ENCODE measurements at places on chromosomes 1 and 21.
A peak's percentile ranks its signal among the peaks of the same experiment; 100 is the strongest.

- no peak for DNase-seq
These were observed 34.2 kb downstream of the NEK2 start for GRCh38 chr1:211641044-211641800.

DNA sequence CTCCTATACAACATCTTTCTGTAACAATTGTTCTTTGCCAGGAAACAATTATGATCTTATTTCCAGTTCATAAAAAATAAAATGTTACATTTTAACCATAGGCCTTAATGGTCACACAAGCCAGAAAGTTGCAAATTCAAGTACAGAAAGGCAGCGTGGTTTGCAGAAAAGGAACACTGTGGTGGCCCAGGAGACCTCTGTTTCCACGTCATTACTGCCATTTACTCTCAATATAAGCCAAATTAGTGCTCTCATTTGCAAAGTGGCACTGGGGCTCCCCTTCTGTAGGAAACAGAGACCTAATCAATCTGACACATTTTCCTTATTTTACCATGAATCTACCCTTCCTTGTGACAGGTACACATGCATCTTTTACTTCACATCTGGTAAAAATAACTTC is 79.3 kb upstream of the TLR5 start:
- no peak for DNase-seq

DNA sequence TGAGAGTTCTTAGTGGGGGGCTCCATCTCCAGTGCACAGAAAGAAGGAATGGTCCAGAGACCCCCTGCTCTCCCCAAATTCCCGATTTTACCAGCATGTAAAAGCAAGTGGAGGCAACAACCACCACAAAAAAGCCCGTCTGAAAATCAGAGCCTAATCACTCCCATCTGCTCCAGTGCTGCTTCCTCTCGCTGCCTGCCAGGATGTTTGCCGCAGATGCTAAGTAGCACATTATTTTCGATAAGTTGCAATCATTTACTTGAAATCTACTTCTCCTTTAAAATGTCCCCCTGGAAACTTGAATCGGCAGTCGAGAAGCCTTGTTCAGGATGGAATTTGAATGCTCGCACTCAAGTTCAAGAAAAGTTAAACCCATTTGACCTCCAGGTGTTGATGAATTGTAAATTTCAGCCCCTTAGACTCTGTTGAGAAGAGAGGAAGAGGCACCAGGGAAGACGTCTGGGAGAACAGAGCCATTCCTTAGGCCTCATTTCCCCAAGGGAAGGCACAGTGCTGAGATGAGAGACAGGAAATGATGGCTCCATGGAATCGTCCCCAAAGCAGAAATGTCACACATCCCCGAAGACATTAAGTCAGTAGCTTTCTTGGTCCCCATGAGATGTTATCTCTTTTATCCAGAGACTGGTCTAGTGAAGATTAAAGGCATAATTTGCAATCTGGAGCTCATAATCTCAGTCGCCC is 221.3 kb downstream of the PBX1 start:
- DNase-seq: peak; percentile 18

DNA sequence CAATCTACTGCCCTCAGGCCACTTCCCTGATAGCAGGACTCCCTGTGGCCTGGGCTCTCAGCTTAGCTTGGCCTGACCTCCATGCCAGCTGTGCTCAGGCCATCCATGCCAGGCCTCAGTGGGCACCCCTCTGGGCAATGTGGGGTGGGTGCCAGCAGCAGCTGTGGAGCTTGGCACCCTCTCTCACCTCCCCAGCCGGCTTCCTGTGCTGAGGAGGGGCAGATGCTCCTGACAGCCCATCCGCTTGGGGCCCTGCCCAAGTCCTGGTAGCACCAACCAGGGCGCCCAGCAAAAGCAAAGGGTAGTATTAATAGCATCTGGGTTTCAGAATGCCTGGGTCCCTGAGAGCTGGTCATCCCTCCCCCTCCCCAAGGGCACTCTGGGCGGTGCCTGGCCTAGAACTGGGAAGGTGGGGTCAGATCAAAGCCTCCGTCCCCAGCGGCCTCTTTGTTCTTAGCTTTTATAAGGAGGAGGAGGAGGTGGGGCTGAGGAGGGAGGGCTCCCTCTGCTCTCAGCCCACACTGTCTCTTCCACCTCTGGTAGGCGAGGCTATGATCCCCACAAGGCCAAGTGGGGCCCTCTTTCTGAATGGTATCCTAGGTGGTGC is 6.1 kb downstream of the EFNA4 start:
- no peak for DNase-seq

- peak; percentile 20 for DNase-seq
These were observed 248.3 kb upstream of the NEGR1 start for GRCh38 chr1:72530646-72531045.

DNA sequence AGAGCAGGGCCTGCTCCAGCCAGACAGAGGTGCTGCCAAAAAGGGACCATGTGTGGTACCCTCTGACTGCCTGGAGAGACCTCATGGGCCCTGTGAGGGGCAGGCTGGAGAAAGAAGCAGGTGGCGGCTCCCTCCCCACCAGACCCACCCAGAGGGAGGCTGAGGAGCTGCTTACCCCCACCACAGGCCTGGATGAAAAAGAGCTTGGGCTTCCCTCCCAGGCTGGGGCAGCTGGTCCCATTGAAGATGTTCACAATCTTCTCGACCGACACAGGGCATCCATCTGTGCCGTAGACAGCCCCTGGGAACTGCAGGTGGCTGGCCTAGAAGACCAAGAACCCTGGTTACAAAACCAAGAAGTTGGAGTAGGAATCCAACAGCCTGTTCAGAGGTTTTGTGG is 19.6 kb downstream of the CASP9 start:
- DNase-seq: no peak

- DNase-seq: no peak
These were observed 315.9 kb downstream of the PRDM2 start for GRCh38 chr1:14015917-14016316.

GRCh38 chr21:20789729-20790500 is 208.3 kb upstream of the NCAM2 start:
- peak; percentile 34 for DNase-seq

GRCh38 chr1:203051841-203052324 is 25.6 kb downstream of the PPFIA4 start:
- DNase-seq: no peak

GRCh38 chr1:111212634-111213335 is 12.3 kb upstream of the DENND2D start:
- DNase-seq: no peak

DNA sequence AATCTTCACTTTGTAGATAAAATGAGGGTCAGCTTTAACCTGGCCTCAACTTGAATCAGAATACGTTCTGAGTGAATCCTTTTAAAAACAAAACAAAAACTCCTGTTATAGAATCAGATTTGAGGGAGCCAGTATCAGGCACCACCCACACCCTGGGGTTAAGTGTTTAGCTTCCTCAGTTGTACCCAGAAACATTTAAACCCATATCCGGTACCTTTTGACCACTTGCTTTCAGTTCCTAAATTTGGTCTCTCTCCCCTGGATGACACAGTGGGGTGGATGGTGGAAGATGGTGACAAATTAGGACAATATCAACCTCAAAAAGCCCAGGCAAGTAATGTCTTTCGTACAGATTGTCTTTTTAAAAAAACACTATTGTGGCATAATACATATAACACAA is 10.4 kb downstream of the KLHDC7A start:
- no peak for DNase-seq

DNA sequence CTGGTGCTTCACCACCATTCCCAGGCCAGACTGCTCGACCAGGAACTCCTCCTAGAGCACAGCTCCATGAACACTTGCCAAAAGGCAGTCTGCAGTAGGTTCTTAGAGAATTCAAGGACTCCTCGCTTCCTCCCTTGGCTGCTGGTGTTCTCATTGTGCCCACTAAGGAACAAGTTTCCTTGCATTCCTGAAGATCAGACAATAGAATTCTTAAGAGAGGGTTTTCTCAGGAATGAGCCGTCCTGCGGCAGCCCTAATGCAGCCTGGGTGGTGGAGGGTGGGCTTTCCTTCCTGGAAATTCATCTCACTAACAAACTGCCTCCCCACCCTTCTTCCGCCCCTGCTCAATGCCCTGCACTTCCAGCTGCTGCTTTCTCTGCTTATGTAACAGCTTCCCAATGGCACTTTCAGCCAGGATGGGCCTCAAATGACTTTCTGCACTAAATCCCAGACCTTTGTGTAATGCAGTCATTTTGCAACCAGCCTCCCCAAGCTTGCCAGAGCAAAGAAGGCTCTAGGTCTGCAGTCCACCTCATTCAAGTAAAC is 287.9 kb downstream of the PLPP3 start:
- DNase-seq: no peak

DNA sequence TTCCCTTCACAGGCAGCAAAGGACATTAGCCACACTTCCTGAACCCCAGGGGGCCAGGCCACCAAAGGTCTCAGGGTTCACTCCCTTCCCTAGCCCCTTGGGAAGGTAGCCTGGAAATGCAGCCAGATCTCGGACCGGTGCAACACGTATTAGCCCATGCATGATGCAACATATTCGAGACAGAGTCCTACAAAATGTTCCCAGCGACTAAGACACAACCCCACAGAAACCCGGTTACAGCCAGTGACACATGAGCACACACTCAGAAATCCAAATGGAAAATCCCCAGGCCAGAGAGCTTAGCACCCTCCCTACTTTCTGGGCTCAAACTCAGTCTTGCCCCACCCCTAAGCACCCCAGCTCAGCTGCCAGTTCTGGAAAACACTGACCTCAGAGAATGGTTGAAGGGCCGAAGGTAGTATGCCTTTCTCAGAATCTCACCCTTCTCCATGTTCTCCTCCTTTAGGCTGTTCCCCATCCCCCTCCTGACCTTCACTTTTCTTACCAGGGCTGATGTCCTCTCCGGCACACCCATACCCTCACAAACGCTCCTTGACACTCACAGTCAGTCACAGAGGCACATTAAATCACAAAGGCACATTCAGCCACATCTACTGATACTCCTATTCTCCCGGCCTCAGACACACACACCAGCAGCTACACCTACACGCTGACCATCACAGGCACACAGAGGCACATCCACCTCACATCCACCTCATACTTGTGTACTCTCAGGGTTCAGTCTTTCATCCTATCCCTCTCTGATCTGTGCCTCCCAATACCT is at the start of gene TSPAN1:
TSS of gene TSPAN1 (plus strand) at position 640 of the 784 bp plus-strand sequence. CDS start 6,021 bp downstream, outside the sequence.
- peak; percentile 46 for DNase-seq

DNA sequence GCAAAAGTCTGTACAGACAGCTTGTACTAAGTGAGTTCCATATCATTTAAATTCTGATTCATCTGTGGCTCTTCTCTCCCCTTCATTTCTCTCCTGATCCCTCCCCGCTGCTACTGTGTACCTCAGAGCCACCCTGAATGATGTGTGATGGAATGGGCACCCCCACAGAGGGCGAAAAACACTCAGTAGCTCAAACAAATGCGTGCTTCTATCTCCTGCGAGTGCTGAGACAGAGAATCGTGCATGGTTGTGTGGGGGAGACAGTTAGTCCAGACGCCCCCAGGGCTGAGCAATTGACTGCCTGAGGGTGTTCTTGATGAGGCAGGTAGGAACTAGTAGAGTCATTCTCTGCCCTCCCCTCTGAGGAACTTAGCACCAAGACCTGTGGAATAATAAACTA is 269.8 kb downstream of the ZNF648 start:
- DNase-seq: no peak

DNA sequence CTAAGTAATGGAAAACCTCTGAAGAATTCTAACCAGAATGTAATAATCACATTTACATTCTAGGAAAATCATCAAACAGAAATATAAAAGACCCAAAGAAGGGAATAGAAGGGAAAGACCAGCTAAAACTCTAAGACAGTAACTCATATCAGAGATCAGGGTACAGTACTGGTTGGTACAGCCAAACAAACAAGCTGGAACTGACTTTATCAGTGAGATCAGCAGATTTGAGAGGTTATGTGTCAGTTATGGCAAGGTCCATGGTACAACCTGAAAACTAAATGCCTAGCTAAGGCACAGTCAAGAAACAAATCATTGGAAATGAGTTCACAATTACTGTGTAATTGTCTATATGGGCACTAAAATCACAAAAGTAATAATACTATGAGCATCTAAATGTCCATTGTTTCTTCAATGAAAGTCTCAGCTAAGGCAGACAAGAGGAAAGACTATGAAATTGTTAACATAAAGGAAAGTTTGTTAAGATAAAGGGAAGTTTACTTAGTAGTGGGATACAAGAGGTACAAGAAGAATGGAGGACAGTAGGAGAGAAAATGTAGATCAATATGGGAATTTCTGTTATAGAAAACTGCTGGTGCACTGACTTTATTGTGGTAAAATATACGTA is 75.8 kb downstream of the TRIM33 start:
- no peak for DNase-seq

DNA sequence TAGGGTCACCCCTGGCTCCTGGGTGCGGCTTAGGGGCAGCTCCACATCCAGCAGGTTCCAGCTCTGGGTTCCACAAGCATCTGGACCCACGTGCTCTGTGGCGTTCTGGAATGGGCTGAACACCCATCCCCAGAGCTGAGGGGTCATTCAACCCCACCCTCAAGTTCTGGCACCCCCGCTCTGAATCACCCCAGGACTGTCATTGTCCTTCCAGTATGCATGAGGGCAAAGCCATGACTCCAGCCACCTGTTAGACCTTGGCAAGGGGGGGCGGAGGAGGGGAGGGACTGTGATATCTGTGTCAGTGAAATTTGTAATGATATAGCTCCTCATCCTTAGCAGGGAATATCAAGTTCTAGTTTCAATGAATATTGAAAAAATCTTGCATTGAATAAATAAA is 12.3 kb downstream of the INSRR start:
- DNase-seq: no peak

DNA sequence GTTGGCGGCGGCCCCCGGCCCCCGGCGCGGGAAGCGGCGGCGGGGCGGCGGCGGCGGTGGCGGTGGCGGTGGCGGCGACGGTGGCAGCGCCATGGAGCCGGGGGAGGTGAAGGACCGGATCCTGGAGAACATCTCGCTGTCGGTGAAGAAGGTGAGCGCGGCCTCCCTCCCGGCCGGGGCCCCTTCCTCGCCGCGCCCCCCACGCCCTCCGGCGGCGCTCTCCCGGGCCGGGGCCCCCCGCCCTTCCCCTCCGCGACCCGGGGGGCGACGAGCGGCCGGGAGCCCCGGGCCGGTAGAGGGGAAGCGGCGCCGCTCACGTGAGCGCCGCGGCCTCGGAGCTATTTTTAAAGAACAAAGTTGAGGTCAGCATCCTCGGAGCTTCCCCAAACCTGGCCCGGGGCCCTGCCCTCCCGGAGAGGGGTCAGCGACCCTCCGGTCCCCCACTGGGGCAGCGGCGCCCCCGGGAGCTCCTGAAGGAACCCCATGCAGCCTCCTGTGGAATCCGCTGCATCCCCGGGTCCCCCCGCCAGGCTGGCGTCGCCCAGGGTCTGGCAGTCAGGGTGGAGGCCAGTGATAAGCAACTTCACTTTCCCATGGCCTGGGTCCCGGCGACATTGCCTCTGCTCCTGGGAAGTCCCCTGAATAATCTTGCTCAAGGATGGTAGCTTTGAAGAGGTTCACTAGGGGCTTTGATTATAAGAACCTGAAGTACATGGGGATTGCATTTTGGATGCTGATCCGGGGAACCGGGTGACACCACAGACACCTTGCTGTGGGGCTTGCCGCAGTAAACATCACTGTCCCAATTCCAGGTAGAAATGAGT is 560 bp downstream of the PLEKHM2 start:
- peak; percentile 27 for DNase-seq

- peak; percentile 73 for DNase-seq
These were observed 852.9 kb upstream of the ADGRL4 start for GRCh38 chr1:79859212-79859948.
